Hypothalamus (tissue), 51 donors: ENCODE measurements at places on chromosomes 1 and 21.

GRCh38 chr1:223003549-223003948, 139.5 kb downstream of the TLR5 start:
- DNase-seq, result no peak

DNA sequence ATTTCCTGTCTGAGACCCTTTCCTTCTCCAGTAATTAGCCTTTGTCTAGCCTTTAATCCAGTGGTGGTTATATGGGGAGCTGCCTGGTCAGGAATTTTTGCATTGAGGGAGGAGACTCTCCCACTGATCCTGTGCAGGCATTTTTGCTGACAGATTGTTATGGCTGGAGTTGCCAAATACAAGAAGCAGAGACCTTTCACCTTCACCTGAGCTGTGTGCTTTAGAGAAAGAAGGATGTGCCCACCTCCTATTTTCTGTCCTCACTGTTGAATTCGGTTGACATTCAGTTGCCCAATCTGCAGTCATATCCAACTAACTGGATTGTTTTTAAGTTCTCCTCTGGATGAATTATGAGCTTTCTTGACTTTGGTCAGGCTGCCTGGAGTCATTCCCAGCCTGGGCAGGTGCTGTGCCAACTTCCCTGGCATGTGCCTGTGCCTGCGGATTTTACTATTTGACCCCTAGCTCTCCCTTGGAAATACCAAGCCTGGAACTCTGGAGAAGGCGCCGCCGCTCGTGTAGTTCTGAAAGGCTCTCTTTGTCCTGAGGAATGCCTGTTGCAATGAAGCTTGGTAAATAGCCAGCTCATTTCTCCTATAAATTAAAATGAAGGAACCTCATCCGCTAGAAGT, 143.9 kb downstream of the NOS1AP start:
- peak; percentile 37 for DNase-seq

DNA sequence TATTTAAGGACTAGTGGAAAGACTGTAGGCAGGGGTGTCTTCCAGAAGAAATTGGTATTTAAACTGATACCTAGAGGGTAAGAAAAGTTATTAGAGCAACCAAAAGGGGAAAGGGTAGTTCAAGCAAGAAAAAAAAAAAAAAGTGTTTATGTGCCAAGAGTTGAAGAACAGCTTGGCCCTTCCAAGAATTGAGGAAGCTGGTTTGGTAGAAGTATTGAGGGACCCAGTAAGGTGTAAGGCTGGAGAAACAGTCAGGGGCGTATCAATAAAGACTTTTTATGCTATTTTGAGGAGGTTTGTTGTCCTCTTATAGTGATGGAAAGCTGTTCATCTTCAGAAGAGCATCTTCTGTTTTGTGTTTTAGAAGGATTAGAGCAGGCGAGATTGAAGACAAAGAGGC, 108.3 kb downstream of the PTPRC start:
- no peak for DNase-seq

DNA sequence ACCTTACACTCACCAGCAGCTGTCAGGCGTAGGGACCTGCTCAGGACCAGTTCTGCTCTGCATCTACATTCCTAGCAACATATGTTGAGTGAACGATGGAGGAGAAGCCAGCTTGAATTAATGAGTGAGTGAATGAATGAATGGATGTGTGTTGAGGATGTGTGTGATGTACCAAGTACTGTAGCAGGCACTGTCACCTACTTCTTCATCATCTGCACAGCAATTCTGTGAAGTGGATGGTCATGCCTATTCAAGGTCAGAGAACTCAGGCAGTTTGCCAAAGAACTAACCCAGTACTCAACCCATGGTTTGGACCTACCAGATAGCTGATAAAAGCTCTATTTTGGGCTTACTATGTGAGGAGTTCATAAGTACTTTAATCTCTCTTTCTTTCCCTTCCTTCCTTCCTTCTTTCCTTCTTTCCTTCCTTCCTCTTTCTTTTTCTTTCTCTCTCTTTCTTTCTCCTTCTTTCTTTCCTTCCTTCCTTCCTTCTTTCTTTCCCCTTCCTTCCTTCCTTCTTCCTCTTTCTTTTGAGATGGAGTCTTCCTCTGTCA, 56.9 kb downstream of the ATP1A1 start:
- DNase-seq, result no peak

DNA sequence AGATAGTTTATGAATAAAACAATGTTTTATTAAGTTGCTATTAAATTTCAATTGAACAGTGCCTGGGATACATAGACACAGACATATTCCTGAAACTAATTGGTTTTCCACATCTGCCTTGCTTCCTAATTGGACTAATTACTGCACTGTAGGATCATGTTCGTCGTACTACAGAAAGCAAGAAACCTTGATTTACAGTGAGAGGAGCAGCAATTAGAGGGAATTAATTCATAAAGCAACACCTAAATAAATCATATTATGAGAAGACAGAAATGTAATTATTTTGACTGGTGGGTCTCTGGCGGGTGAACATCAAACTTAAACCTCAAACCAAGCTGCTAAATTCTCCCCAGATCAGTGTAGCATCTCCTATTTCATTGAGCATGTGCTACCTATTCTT, 124.6 kb upstream of the CAMK1G start:
- no peak for DNase-seq

- DNase-seq, result no peak
These were observed 8.4 kb downstream of the ETV3L start for GRCh38 chr1:157091186-157091585.

GRCh38 chr1:234667600-234668576, 57.9 kb upstream of the IRF2BP2 start:
- DNase-seq, result no peak

DNA sequence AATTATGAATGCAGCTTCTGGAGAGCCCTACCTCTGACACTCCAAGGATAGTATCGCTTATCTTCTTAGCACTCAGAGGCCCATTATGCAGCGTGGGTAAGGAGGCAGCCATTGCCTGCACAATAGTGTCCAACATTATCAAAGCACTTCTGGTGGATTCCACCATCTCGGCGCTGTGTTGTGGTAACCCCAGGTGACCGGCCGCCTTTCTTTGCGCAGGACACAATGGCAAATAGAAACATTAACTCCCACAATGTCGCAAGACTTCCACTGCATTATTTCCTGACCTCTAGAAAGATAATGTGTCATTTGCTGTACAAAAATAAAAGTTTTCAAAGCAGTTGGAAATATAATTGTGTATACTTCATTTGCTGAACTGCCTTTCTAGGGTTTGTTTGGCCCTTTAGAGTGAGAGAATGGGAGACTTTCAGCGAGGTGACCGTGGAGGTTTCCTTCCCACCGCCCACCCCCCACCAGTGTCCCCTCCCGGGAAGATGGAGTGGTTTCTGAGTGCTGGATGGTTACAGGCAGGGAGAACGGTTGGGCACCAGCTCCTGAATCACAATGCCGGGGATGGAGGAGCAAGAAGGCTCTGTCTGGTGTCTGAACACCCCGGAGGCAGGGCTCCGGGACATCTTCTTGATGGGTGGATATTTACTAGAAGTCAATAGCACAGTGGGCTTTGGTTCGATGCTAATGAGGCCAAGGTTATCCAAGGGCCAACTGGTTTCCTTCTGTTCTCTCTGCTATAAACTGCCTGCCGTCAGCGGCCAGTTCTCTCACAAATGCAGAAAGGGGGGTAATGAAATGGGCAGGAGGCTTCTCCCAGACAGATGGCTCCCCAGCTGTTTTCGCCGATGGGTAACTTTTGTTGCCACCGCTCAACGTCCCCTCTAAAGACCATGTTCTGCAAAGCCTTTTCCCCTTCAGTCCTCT, 215.4 kb upstream of the PROX1 start:
- DNase-seq, result no peak

DNA sequence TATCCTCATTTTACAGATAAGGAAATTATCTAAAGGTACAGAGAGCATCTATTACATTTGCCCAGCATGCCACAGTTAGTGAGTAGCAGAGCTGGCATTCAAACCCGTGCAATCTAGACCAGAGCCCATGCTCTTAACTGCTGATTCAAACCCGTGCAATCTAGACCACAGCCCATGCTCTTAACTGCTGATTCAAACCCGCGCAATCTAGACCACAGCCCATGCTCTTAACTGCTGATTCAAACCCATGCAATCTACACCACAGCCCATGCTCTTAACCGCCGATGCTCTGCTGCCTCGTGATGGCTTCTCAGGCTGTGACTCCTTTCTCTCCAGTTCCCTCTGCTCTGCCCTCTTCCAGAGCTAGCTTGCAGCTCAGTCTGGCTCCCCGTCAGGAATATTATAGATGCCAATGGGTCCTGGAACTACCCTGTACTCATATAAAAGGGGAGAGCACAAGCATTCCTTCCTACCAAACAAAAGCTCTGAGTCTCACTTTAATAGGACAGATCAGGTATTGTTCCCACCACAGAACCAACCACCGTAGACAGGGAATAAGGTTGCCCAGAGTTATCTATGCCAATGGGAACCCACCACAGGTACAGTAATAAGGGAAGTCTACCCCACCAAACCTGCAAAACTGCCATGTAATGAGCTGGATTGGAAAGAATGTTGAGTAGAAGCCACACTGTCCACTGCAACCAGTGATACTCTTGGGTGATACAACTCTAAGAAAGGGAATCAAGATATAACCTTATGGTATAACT, 78.4 kb downstream of the SMYD3 start:
- no peak for DNase-seq

- DNase-seq, result no peak
These were observed 424.6 kb upstream of the PTBP2 start for GRCh38 chr1:96296991-96297390.

DNA sequence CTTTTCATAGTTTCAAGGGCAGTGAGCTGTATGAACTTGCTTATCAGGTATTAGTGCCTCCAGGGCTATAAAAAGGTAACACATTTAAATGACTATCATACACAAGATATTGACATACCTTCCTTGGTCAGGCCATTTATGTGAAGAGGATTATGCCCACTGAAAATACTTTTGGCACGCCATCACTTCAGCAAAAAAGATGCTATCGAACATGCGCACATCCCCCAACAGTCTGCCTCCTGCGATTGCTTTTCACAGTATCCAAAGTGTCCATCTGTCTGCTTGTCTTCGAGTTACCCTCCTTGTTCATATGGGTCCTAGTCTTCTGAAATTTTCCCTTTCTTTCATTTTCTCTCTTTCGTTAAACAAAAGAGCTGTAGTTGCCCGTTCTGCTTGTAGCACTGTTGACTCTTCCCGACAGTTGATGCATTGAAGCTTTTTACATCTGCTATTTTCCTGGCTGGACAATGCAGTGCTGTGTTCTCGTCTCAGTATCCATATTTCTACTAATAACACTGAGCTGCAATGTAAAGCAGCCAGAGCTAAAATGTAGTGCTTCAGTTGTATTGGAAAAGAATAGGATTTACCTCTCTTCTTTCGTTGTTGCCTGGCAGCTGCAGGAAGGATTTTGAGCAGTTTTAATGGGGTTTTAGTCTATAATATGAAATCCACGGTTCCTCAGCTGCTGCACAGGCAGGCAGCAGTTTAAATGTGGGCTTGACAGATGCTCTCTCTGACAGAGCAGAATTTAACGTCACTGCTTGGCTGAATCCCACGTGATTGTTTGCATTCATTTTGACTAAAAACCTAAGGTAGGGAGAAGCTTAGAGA, at the start of gene B3GALT2:
B3GALT2 (minus strand) TSS at position 713 of the 831 bp plus-strand sequence. CDS start 5,051 bp downstream, outside the sequence.
- no peak for DNase-seq

DNA sequence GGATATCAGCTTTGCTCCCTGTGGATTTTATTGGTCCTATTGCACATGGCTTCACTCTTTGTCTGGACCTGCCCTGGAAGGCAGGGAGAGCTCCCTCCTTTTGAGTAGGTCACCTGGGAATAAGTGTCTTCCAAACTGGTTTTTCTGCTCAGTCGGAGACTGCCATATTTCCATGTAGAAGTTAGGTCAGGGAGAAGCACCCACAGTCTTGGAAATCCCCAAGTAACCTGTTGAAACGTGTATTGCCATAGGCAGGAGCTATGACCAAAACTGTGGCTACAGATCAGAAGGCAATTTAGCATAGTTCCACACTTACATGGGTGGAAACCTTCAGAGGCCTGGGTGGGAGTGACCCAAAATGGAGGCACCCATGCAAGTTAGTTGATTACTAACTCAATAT, 3.5 kb upstream of the GNG12 start:
- DNase-seq, result no peak

DNA sequence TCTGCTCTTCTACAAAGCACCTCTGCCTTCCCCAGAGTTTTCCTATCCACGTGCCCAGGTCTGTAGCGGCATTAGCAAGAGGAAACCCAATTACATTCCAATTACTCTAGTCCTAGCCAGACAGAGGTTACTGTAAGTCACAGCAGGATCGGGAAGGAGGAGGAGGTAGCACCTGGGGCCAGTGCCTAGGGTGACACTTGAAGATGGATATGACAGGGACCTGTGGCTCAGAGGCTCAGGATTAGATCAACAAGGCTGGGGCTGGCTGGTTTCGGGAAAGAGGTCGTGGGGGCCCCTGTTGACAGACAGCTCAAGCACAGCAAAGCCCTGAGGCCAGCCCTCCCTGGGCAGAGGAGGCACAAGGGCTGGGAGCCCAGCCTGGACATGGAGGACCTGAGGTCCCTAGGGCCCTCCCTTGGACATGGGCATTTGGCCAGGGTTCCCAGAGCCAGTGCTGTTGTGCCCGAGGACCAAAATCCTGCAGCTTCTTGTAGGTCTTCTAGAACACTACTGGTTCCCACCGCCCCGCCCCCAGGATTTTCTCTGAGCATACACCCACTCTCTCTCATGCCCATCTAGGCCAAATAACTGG, 3.0 kb upstream of the HCRTR1 start:
- DNase-seq, result no peak

DNA sequence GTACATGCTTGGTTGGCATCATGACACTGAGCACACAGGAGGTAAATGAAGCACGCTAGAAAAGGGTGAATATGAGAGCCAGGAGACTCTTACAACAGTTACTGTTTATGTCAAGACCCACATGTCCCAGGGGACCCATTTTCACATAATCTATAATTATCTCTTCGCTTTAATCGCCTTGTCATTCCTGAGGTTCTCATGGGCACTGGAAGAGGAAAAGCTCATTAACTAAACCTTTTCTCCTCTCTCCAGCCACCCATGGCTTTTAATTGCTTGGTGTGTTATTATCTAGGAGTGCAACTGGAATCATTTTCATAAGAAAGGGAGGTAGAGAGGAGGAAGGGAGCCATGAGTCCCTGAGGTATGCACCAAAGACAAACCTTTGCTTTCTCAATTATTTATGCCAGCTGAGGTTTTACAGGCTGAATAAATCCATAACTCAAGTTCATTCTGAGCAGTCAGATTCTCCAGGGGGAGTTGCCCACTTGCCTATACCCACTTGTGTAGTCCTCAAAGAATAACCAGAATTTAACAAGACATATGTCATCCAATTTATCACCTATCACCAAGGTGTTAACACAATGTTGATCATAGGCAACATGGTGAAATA, 77.4 kb downstream of the ACBD6 start:
- DNase-seq, result no peak

DNA sequence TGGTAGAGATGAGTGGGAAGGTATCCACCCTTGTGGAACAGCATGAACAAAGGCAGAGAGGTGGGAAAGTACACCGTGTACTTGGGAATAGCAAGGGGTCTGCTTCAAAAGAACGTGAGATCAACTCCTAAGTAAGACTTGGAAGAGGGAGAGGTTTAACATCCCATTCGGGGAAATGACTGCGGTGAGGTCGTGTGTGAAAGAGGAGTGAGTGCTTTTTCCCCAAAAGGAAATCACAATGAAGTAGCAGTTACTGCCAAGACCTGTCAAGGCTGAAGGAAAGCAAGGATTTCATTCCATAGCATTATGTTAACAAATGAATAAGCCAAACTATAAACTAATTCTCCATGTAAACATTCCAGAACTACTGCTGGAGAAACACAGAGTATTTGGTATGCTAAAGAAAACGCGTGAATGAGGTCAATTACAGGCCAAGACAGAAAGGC, 20.0 kb upstream of the SYDE2 start:
- no peak for DNase-seq

GRCh38 chr1:1319646-1319941, 4.9 kb downstream of the INTS11 start:
- DNase-seq, result no peak
